ENCODE measurements at places on chromosomes 4 and X.

DNA sequence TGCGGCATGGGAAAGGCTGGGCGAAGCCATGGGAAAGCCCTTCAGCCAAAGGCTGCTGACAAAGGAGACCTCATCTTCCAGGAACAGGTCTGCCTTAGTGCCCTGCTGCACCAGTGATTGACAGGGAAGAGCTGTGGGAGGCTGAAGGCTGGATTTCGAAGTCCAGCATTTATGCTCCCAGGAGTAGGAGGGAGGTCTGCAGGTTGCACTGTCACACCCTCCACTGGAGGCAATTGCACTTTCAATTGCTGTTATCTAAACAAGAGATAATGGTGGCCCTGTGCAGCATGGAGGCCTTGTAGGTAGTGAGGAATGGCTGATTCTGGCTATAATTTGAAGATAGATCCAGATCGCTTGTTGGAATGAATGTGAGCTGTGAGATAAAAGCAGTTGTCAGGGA is 43.7 kb downstream of the FAM114A1 start:
- no peak for DNase-seq

DNA sequence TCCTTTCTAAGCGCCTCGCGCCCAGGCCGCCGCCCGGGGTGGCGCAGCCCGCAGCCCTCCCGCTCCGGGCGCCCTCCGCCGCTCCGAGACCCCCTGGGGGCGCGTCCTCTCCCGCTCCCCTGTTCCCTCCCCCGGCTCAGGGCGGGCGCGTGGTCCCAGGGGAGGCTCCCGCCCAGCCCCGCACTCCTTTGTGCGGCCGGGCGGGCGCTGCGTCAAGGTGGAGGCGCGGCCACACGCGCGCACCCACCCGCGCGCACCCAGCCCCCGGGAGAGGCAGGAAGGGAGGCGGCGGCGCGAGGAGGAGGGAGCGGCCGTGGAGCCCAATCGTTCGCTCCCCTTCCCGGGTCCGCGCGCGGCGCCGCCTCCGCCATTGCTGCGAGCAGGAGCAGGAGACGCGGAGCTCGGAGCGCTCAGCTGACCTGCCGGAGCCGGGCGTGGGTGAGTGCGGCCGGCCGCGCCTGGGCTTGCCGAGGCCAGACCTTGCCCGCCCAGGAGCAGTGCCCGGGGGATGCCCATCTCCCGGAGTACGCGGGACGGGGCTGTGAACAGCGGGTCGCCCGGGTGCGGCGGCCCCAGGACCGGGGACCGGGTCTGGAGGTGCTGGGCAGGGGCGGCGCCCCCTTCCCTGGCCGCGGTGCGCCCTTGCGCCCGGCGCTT is at the start of gene NSG1:
TSS of gene NSG1 (plus strand) at position 367 of the 657 bp plus-strand sequence. CDS start 528 bp downstream, outside the sequence.
- DNase-seq = no peak

DNA sequence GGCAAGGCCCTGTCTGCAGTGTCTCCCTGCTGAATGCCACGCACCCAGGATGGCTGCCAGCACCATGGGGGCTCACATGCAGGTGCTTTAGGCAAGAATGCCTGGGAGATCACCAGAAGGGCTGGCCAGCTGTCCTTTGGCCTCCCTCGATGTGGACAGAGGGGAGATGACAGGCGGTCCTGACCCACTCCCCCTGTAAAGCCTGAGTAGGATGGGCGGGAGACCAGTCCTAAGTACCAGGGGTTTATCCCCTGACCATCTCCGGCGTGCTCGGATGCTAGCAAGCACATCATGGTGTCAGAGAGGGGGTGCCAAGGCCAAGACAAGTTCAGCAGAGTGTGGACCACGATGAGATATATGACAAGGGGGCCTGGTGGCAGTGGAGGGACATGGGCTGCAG is 5.3 kb downstream of the PDZD4 start:
- no peak for DNase-seq

DNA sequence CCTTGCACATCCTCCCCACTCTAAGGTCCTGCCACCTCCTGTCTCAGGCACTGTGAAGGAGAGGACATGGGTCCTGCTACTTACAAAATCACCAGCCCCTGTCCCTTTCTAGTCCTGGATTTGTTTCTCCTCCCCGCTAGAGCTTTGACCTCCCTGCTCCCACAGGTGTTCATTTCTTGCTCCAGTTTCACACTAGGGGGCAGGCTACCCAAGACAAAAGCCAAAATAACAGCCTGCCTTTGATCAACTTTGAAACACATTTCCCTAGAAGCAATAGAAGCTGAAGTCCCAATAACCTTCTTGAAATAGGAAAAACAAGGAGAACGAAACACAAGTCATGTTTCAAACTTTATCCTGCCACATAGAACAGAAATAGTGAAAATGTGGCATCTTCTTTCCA is 164.4 kb downstream of the QDPR start:
- DNase-seq = peak; percentile 11

DNA sequence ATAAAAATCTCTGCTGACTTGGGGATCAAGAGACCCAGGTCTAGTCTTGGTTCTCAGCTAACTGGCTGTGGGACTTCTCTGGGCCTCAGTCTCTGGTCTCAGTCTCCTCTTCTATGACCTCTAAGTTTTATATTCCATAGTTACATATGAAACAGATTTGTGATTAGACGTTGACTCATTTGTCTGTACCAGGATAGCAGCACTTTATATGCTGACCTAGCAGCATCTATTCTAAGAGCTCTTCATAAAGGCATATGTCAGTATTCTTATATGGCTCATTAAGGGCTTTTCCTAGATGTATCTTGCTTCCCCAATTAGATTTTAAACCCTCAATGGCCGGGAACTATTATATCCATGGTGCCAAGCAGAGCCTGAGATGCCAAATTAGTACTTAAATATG is 12.7 kb downstream of the GRPR start:
- no peak for DNase-seq

DNA sequence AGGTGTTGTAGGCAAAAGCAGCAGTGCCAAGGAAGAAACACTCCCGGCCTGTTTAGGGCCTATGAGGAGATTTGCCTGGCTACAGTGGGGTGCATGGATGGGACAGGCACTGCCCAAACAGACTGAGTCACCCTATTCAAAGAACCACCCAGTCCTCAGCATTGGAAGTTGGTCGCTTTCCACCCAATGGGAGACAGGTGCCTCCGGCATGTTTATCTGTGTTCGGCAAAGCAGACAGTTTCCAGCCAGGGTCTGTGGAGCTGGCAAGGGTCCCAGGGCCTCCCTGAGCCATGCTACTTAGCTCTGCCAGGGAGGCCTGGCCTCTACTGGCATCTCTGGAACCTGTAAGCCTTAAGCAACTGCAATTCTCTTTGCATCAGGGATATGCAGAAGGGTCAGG is 165.1 kb upstream of the ATP6AP2 start:
- DNase-seq = no peak

DNA sequence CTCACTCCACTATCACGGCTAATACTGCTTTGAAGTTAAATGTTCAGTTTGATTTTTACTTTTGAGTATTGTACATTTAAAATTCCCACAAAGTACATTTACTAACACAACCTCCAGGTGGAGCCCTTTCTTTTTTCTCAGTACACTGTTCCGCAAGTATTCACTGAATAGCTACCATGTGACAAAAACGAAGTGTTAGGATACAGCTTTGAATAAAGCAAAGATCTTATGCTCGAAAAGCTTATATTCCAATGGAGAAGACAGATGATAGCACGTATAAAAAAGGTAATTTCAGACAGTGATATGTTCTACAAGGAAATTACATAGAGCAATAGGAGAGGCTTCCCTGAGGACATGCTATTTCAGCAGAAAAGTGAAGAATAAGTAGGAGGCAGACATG is 60.7 kb upstream of the ABCG2 start:
- DNase-seq = peak; percentile 40

DNA sequence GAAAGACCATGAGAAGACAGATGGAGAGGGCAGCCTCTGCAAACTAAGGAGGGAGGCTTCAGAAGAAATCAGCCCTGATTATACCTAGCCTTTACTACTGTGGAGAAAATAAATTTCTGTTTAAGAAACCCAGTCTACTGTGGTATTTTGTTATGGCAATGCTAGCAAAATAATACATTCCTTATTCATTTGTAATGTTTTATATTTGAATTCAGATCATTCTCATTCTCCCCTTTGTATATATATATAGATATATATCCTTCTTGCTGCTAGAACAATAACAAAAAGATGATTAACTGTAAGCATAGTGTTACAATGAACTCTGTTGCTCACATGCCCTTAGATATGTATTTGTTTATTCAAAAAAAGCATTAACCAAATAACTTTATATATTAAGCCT is 22.5 kb downstream of the DMD start:
- no peak for DNase-seq

GRCh38 chrX:24146283-24146949 is 3.1 kb upstream of the ZFX start:
- DNase-seq = no peak

GRCh38 chr4:6749340-6750171 is 33.0 kb upstream of the KIAA0232 start:
- DNase-seq = no peak

DNA sequence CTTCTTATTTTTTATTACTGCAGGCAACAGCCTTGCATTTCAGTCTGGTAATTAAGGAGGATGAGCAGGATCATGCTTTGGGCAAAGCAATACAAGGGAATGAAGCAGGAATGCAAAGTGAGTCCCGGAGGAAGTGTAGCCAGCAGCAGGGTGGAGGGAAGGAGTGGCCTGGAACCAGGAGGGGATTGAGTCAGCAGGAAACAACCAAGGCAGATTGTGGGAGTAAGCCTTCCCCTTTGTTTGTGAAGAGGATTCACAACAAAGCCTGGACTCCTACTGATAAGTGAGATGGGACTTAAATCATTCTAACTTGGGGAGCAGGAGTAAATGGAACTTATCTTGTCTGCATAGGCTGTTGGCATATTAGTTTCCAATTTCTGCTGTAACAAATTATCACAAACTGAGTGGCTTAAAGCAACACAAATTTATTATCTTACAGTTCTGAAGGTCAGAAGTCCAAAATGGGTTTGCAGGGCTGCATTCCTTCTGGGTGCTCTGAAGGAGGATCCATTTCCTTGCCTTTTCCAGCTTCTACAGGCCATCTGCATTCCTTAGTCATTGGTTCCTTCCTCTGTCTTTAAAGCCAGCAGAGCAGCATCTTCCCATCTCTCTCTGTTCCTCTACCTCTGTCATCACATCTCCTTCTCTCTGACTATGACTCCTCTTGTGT is 93.2 kb upstream of the AP1S2 start:
- no peak for DNase-seq

DNA sequence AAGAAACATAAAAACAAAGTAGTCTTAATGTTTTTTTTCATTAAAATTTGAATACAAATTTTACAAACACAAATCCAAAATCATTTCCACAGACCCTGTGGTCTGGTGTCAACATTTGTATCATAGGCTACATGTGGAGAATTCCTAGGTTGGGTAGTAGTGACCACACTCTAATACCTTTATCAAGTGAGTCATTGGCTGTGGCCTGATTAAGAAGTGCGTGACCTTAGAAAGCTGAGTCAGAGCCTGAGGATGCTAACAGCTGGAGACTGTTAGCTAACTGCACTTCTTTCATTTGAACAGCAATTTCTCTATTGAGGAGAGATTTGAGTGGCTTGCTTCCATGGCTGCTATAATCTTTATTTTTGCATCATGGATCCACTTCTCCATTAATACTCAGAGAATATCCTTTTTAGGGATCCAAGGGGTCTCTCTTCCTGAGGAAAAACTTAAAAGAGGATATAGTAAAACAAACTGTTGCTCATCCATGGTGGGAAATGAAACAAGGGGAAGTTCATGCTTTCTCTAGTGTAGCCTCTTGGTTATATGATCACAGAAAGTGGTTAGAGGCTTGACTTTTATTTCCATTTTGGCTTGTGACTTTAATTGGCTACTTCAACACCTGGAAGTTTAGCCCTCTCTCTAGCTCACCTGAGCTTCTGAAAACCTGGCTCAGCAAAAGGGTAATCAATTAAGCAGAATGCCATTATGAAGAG is 335.8 kb downstream of the PABPC4L start:
- peak; percentile 99 for DNase-seq

GRCh38 chrX:129262912-129263311 is 260.4 kb downstream of the SMARCA1 start:
- DNase-seq = no peak

DNA sequence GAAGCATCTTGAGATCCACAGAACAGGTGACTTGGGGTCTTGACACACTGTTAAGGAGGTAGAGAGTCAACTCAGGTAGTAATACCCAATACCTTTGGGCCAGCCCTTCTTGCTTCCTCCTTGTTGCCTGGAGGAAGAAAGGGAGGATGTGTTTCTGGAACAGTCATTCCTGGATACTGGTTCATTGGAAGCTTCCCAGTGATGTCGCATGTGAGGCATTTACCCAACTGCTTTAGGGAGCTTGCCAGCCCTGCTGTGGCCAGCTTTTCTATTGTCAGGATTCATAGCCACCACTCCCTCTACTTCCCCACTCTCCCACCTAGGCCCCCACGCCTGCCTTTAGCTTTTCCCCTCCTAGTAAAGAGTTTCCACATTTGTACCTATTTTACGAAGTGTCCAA is 310.3 kb upstream of the PRPS2 start:
- no peak for DNase-seq
